ENCODE measurements at places on chromosomes 13 and 19.

GRCh38 chr13:95763601-95764000 is 86.7 kb downstream of the DNAJC3 start:
- DNase-seq: no peak

DNA sequence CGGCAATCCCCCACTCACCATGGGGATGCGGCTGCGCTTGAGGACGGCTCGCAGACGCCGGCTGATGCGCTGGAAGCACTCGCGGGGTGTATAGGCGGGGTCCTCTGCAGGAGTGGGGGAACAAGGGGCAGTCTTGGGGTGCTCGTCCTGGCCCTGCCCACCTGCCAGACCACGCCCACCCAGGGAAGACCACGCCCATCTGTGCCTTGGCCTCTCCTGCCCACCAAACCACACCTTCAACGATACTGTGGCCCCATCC is 6.7 kb downstream of the RNU6-9 start:
- no peak for DNase-seq

DNA sequence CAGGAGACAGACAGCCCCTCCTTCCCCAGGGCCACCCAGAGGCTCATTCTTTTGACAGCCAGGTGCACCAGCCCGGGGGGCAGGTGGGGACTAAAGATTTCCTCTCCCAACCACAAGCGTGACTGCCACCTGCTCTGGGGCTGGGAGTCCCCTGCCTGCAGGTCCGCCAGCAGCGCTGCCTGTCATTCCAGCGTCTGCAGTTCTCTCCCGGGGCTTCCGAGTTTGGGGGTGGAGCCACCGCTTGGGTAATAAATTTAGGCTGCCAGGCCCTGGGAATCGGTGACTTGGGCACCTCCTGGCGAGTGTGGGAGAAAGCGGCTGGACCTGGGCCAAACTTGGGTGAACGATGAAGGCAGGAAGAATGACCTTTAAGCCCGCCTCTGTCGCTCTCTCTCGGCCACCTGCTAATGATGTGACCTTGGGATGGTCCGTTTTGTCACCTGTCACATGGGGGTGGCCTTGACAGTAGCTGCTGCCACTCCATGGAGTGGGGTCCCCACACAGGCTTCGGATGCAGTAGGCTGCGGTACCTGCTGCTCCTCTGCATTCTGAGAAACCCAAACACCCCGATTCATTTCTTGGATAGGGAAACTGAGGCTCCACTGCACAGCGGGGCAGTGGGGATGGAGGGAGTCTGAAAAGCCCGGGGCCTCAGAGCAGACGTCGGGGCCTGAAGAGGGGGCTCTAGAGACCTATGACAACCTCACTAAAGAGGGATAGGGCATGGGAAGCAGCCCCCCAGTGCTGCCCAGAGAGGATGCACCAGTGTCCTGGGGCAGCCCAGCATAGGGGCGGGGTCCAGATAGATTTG is 12.8 kb downstream of the FUT6 start:
- no peak for DNase-seq

- no peak for DNase-seq
These were observed at the start of gene C19orf38 for GRCh38 chr19:10848230-10848856. TSS of gene C19orf38 (plus strand) at chr19:10848415. CDS start at chr19:10848509, 94 bp downstream.

DNA sequence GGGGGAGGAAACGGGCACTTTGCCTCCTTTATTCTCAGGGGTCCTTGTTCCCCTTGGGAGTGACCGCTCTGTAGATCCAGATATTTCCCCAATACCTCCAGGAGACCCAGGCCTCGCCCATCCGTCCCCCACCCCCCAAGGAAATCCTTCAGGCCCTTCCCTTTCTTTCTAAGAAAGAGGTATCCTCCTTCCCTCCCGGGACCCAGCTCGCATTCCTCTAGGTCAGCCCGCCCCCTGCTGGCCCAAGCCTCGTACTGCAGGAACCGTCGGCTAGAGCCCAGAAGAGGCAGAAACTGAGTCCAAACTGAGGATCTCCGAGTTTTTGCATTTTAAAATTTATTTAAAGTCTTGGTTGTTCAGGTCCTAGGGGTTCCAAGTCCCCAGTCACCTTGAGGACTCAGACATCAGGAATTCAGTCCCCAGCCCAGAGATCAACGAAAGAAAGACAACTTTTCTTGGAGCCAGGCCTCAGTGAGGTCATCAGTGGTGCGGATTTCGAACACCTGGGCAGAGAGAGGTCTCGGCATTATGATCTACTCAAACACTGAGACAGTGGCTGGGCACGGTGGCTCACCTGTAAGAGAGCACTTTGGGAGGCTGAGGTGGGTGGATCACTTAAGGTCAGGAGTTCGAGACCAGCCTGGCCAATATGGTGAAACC is 7.5 kb upstream of the LRFN1 start:
- DNase-seq: peak; percentile 76

- no peak for DNase-seq
These were observed 2.3 kb downstream of the NCCRP1 start for GRCh38 chr19:39199025-39199424.

Data from stimulated activated CD4-positive, alpha-beta T cell treated with anti-CD3 and anti-CD28 coated beads, Interleukin-1b, Interleukin-23, amount 100 ng/mL, for 48 hours (primary cell).